Neural crest cell (in vitro differentiated cells): ENCODE measurements at places on chromosomes 4 and X. TPM values are rescaled to one million over a fixed set of nuclear protein-coding genes. Genes with fewer than 3 reads are reported as not detected.

GRCh38 chr4:125116431-125116830 is 198.3 kb upstream of the FAT4 start:
- no peak for DNase-seq

DNA sequence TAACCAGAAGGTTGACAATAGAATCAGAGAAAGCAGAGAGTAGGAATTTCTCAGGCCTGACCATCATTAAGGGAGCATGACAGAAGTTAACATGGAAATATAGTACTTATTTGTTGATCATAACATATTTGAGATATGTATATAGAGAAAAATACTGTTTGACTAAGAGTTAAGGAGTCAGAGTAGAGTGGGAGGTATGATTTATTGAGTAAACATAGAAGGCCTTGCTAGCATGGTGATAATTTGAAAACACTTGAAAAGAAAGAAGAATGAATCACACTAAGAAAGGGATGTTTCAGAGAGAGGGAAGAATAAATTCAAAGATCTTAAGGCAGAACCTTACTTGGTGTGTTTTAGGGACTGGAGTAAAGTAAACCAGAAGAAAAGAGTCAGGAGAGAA is 437.2 kb upstream of the TECRL start:
- DNase-seq: no peak

GRCh38 chr4:1792832-1793495 is at the start of gene FGFR3:
Gene FGFR3, plus strand, starts transcription at chr4:1793293. Its CDS starts 642 bp downstream, at chr4:1793935.
- DNase-seq: no peak

DNA sequence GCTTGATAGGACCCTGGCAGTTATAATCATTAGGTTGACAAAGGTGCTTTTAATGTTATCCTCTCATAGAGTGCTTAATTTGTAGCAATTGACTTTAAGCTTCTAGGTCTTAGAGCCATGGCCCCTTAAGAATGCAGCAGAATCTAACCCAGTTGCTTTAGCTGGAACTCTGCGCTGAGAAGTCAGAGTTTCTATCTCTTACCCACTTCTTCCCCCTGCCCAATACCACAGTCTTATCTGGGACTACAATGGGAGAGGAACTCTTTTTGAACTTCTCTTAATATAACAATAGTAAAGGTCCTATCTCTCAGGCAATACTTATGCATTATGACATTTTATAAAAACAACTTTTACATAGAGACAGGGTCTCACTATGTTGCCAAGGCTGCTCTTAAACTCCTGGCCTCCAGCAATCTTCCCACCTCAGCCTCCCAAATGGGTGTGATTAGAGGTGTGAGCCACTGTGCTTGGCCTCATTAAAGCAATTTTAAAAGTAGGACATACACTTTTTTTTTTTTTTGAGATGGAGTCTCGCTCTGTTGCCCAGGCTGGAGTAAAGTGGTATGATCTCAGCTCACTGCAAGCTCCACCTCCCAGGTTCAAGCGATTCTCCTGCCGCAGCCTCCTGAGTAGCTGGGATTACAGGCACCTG is 1.8 kb downstream of the TLR10 start:
- no peak for DNase-seq

DNA sequence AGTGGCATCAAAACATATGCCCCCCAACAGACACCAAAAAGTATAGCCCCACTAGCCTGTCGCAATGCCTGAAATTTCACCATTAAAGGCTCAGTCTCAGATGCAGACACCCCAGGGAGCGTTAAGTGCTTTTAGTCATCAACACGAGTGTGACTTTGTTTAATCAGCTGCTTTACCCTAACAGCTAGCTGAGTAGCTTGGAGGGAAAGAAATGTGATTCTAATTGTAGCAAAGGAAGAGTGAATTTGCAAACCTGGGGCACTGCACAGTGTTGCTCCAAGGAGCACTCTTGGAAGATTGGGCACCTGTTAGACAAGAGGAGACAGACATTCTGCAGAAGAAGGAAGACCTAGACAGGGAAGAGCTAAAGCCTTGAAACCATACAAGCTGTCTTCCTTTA is 145.1 kb downstream of the BEND2 start:
- no peak for DNase-seq

DNA sequence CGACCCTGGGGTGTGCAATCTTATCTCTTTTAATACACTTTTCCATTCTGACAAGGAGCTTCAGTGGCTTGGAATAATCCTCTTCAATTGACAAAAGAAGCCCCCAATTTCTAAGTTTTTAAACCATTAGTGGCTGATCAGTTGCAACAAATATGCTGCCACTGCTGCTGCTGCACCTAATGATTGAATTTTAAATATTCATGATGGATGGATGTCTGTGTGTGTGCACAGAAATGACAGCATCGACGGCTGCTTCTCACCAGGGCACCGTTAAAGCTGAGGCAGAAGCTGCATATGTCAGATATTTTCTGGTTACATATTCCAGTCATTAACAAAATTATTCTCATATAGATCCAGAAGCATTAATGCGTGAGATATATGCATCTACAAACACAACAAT is 182.4 kb downstream of the MGST2 start:
- no peak for DNase-seq

DNA sequence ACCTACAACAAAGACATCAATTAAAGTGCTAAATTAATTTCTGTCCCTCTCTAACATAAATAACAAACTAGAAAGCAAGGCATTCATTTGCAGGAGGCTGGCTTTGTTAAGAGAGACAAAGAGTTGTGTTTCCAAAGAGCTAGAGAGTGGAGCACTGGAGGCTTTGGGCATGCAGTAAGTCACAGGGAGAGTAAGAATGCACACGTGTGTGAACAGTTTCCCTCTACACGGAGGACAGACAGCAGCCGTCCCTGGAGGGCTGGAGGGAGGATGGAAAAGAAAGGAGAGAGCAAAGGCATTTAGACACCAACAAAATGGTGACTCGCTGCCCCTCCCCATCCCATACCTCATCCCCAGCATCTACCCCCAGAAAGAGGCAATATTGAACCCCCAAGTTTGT is 20.4 kb upstream of the DCHS2 start:
- no peak for DNase-seq

The ENPEP gene
- total RNA-seq: 4.5 and 7.3 TPM in 2 replicates

The USP17L28 gene
- not detected in 2 replicates for total RNA-seq

The SLC10A4 gene
- 2.0 and 2.2 TPM in 2 replicates for total RNA-seq
